ENCODE measurements at places on chromosomes 16 and 17.

DNA sequence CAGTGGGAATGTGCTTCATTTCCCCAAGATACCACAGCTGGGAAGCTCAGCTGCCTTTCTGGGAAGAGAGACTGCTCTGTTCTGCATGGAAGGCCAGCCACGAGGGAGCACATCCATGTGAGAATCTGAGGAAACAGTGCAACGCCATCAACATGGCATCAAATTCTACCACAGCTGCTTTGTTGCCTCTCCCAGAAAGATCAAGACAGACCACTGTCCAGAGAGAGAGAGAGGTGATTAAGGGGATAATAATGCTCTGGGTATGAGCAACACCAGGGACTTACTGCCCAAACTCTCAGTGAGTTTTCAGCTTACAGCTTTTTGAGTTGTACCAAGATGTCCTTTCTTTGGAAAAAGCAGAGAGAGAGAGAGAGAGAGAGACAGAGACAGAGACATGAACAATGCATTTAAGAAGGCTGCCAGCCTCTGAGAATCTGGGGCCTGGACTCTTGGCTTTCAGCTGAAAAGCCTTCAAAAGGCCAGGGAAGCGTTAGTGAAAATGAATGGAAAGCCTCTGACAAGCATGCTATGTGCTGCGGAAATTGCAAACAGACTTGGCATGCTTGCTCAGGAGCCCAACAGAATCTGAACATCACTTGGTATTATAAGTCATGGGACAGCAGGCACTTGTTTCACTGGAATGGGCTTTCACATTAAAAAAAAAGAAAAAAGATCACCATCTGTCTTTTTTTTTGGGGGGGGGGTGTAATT is 223.1 kb downstream of the MAP2K6 start:
- DNase-seq = no peak

- DNase-seq = no peak
Observed at GRCh38 chr16:31223044-31223443, 6.1 kb upstream of the PYDC1 start.

- no peak for DNase-seq
Observed at GRCh38 chr16:47230296-47230695, 86.6 kb upstream of the NETO2 start.

GRCh38 chr16:51290442-51291285 is 139.6 kb upstream of the SALL1 start:
- no peak for DNase-seq

- peak; percentile 59 for DNase-seq
Observed at GRCh38 chr16:58755989-58756649, 22.0 kb upstream of the GOT2 start.

DNA sequence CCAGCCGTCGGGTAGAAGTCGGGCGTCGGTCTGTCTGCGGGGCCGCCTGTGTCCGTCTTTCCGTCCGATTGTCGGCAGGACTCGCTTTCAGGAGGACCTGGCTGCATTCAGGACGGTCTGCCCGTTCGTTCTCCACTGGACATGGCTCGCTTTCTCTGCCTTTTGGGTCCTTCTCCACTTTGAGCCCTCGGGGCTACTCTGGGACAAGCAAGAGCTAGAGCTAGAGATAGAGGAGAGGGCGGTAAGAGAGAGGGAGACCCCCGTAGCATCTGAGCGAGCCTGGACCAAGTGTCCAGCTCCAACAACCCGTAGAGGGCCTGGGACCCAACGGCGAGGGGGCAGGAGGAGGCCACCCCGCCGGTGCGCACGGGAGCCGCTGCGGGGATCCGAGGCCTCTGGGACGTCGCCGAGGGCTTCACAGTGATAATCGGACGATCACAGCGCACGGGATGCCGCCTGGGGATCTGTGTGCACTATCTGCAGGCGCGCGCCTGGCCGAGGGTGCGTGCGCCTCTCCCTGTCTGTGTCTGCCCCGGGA is 4.5 kb downstream of the TBX4 start:
- no peak for DNase-seq

Measured in activated T-helper 1 cell treated with Interleukin-2 at 50 U/mL for 16 hours (primary cell).